CD4-positive, alpha-beta T cell treated with Interleukin-21 for 1 hour (primary cell): ENCODE measurements at places on chromosomes 5 and 9.

DNA sequence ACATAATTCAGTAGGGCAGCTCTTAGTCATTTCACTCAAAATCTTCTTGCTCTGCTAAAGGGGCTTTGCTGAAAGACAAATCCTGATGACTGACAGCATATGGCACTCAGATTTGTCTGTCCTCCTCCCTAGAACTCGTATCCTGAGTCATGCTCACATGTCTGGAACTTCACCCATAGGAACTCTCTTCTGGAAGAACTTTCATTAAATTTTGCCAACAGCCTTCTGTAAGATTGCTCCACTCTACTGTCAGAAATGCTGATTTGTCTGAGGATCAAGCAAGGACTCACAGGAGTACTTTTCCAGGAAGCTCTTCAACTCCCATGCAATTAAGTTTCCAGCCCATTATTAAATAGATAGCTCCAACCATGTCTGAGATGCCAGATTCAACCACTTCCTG lies 59.8 kb upstream of the SNX2 start:
- no peak for DNase-seq

GRCh38 chr9:19989213-19989612 lies 200.4 kb upstream of the SLC24A2 start:
- no peak for DNase-seq

DNA sequence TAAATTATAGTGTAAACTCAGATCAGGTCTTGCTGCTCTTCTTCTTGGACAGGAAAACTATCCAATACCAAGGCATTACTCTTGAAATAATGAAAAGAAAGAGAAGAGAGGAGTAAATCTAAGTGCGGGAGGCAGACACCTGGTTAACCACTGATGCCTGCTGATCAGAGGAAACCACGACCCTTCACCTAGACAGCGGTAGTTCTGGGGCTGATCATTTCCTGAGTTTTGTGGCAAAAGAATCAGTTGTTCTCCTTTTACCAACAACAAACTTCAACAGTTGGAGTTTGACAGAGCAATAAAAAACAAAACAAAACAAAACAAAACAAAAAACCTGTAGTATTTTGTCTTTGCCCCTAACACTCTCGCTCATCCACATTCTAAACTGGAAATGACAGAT lies 3.0 kb downstream of the RLN1 start:
- DNase-seq, result peak; percentile 62

GRCh38 chr9:116791326-116791725 lies 104.2 kb downstream of the TRIM32 start:
- no peak for DNase-seq

DNA sequence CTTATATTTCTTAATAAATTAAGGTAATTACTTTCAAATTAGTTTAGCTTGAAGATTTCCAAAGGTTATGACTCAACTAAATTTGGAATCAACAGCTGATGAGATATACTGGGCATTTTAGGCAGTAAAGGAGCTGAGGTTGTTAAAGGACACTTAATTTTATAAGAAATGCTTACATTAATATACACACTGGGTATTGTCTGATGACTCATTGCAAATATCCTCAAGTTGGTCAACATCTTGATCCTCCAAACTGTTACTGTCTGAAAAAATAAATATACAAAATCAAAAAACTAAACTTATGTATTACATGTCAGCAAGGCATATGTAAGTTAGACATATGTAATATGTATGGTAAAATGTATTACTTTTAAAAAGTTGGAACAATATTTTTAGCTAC lies 3.4 kb downstream of the GFM2 start:
- DNase-seq, result no peak

- DNase-seq, result no peak
These were observed 269.1 kb downstream of the GLIS3 start for GRCh38 chr9:4030751-4031150.

DNA sequence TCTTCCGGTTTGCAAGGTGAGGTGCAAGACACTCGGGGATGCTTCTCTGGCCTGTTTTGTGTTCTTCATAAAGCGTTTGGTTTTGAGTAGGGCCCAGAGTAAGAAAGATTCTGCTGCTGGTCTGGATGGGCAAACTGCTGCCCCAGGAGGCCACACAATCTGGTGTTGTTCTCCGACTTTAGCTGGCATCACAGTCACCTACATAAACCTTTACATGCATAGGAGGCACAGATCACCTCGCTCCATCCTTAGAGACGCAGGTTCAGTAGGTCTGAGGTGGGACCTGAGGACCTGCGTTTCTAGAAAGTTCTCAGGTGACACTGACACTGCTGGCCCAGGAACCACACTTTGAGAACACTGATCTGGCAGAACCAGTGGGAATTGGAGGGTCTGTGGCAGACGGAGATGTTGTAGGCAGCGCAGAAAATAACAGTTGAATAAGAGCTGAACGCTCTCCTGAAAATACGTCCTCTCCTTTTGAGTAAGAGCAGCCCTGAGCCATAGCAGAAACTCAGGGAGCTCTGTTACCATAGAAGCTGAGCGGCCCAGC lies 3.9 kb upstream of the SLC6A3 start:
- no peak for DNase-seq

DNA sequence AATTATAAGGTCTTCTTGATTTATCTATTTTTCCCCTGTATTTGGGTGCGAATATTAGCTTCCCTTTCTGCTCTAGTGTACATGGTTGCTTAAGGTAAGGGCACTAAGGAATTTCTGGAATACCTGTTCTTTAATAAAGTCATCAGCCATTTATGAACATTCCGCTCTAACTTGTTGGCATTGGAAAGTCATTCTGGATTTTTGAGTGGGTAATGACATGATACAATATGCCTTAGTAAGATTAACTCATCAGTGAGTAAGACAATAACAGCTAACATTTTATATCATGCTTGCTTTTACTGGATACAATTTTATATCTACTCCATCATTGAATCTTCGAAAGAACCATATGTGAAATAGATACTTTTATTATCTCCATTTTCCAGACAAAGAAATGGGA lies 196.1 kb downstream of the ARRDC3 start:
- no peak for DNase-seq

DNA sequence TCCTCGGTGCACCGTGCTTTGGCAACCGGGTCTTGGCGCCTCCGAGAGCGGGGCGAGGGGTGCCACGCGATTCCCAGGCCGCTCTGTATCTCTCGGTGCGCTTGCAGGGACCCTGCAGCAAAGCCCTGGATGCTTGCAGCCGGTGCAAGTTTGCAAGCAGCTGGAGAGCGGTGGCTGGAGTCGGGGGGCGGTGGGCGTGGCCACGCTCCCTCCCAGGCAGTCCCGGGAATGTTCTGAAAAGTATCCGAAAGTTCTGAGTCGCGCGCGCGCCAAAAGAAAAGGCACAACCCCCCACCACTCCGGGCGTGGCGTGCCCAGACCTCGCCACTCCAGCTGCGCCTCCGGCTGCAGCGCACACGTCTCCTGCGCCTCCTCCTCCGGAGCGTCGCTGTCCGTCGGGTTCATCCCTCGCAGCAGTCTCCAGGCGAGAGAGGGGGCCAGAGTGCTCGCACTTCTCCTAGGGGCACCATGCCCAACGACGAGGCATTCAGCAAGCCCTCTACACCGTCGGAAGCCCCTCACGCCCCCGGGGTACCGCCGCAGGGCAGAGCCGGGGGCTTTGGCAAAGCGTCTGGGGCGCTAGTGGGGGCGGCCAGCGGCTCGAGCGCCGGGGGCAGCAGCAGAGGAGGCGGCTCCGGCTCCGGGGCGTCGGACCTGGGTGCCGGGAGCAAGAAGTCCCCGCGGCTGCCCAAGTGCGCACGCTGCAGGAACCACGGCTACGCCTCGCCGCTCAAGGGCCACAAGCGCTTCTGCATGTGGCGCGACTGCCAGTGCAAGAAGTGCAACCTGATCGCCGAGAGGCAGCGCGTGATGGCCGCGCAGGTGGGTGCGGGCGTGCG lies at the start of gene DMRT1:
TSS of gene DMRT1 (plus strand) at position 327 of the 839 bp plus-strand sequence. CDS start at position 469, 142 bp downstream.
- no peak for DNase-seq

GRCh38 chr5:154857530-154858296 lies 714 bp upstream of the CNOT8 start:
- peak; percentile 93 for DNase-seq

- no peak for DNase-seq
These were observed 152.8 kb upstream of the IER5L start for GRCh38 chr9:129330711-129331492.

- no peak for DNase-seq
These were observed 287.2 kb downstream of the CWC27 start for GRCh38 chr5:65055938-65056337.
